GM12892 (cell line): ENCODE measurements at places on chromosomes 6 and 20.

DNA sequence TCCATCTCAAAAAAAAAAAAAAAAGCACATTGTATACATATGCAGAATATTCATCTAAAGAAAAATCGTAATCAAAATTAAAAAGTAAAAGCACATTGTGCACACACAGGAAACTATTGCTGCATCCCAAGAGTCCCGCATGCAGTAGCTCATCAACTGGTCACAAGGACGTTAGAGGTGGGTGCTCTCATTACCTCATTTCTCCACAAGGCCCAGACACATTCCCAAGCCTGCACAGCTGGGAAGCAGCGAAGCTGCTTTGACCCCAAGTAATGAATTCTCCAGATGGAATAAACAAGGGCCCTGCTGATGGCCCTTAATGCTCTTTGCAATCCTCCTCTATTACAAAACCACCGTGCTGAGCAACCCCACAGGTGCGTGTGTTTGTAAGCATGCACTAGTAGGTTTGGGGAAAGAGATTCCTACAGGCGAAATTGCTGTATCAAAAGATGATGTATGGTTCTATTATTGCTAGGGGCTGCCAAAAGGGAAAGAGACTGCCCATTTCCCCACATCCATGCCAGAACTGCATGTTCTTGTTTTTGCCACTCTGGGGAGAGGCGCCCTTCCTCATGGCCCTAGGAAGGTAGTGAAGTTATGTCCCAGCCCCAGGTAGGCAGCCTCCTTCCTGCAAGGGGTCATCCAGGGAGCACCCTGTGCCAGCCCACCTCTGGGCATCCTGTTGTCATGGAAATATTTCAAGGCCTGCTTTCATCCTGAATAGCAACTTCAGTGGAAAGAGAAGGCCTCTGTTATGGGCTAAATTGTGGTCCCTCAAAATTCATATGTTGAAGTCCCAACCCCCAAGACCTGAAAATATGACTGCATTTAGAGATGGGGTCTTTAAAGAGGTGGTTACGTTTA is 34.6 kb upstream of the PTGIS start:
- DNase-seq, result no peak

DNA sequence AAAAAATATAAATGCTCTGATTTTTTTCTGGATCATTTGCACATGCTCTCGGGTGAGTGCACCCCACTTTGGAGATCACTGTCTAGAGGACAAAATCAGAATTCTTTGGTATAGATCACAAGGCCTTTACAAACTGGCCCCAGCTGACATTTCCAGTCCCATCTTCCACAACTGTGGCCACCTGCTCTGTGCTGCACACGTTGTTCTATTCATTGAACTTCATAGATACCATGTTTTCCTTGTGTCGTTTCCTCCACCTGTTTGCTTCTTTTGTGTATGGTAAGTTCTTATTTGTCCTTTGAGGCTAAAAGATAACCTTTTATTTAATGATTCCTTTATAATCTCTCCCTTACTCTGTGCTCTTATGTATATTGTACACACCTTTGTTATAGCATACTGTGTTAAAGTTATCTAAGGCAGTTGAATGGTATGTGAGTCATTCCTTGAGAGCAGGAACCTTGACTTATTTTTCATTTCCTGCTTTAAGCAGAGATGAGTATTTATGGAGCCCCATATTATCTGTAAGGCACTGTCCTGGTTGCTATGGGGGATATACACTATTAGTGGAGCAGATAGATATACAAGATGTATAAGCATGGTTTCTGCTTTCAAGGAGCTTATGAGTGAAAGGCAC is 12.0 kb upstream of the SLC17A5 start:
- DNase-seq, result no peak

- DNase-seq, result peak; percentile 59
These were observed 27.3 kb downstream of the PKIG start for GRCh38 chr20:44609516-44610312.

- no peak for DNase-seq
These were observed 84.5 kb downstream of the PSMG4 start for GRCh38 chr6:3343089-3343883.

- DNase-seq, result no peak
These were observed 108.6 kb downstream of the BANF2 start for GRCh38 chr20:17808357-17808756.

- DNase-seq, result no peak
These were observed 3.1 kb downstream of the B3GALT4 start for GRCh38 chr6:33279971-33280511.

GRCh38 chr20:58706975-58707681 is 14.5 kb downstream of the NPEPL1 start:
- DNase-seq, result no peak

- DNase-seq, result no peak
These were observed 2.2 kb downstream of the HMGA1 start for GRCh38 chr6:34238585-34239499.

GRCh38 chr20:25553819-25554296 is 31.5 kb downstream of the NINL start:
- DNase-seq, result no peak

DNA sequence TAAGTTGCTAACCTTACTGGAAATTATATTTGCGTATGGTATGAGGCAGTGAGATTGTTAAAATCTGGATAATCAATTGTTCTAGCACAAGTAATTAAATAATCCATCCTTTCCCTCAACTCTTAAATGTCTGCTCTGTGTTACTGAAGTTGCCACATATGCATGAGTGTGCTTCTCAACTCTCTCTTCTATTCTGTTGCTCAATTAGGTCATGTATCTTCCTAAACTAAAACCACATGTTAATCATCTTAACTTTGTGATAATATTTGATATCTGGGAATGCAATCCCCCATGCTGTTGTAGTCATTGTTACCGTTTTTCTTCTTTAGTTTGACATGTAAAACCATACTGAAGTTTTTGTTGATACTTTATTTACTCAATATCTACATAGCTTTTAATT is 63.5 kb upstream of the STMND1 start:
- DNase-seq, result no peak

DNA sequence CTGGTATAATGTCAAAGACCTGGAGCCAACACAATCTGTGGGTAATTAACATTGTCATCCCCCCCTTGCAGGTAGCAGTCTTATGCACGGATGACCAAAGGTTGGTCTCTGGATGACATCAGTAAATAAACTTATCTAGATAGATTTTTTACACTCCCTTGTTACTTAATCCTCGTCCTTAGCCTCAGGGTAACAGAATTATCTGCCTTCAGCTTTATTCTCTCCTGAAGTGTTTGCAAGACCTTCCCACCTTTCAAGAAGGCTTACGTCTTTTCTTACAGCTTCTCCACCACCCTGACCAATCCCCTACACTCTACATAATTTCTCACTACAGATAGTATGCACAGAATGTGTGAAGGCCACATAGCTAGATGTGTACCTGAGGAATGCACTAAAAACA is 434.8 kb upstream of the HTR1E start:
- DNase-seq, result no peak

DNA sequence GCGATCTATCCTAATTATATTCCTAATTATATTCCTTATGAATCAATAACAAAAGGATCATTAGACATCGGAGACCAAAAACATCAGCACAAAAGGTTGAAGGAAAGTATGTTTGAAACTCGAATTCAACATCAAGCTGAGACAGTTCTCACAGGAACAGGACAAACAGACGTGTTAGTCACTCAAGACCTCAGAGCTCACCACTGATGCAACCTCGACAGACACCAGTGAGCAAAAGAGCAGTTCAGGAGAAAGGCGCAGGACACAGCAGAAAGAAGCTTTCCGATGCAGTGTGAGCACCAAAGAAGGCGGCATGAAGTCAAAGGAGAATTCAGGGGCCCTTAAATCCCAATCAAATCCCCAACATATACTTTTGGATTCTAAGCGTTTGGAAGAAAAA is 6.3 kb upstream of the RAMACL start:
- DNase-seq, result no peak

- no peak for DNase-seq
These were observed 29.4 kb upstream of the RNF8 start for GRCh38 chr6:37324131-37325033.

GRCh38 chr20:22288957-22289356 is 295.4 kb downstream of the FOXA2 start:
- no peak for DNase-seq

- DNase-seq, result no peak
These were observed 38.8 kb downstream of the ITCH start for GRCh38 chr20:34401741-34402455.

DNA sequence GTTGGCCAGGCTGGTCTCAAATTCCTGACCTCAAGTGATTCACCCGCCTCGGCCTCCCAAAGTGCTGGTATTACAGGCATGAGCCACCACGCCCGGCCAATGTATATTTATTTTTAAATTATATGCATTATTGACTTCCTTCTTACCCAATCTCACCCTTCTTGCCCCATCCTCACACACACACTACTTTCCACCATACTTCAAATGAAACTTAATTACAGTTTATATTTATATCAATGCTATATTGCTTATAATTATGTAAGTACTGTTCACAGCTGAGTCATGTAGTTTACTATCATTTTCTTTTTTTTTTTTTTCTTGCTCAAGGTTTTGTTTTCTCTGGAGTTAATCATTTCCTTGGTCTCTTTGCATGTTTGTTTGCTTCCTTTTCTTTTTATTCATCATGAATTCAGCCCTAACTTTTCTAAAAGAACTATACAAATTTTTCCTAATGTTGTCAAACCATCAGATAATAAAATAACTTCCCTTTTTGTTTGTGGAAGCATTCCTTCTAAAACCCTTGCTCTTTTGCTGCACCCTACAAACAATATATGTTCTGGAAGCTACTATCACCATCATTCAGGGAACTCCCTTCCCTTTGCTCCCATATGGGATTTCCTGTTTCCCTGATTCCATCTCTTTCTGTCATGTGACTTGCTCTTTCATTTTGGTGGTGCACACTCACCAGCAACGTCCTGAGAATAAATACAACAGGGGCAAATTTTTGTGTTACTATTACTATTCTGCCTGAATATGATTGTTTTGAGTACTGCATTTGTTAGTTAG is 201.7 kb upstream of the SASH1 start:
- DNase-seq, result no peak

GRCh38 chr20:56527521-56527920 is 3.0 kb downstream of the FAM209A start:
- no peak for DNase-seq

GRCh38 chr6:62236784-62237183 is 49.2 kb downstream of the KHDRBS2 start:
- DNase-seq, result no peak

DNA sequence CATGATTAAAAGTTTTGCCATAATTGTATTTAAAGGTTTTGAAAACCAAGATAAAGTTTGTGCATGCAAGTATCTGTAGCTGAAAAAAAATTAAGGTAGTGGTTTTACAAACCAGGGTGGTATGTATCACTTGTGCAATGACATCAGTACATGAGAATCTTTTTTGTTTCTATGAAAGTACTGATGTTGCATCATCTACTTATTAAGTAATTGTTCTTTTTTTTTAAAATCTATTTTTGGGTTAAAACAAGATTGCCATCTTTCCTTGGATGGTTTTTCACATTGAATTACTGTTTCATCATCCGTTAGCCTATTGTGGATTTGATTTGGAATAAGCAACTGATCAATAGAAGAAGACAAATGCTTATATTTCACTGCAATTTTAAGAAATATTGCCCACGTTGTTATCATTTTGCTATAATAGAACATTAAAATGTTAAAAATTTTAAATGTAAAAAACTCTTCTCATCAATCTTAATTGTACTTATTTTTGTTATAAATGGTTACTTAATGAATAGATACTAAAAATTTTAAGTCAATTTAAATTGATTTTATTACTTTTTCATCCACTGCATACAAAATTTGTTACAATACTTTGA is 39.8 kb upstream of the TAGAP start:
- no peak for DNase-seq

DNA sequence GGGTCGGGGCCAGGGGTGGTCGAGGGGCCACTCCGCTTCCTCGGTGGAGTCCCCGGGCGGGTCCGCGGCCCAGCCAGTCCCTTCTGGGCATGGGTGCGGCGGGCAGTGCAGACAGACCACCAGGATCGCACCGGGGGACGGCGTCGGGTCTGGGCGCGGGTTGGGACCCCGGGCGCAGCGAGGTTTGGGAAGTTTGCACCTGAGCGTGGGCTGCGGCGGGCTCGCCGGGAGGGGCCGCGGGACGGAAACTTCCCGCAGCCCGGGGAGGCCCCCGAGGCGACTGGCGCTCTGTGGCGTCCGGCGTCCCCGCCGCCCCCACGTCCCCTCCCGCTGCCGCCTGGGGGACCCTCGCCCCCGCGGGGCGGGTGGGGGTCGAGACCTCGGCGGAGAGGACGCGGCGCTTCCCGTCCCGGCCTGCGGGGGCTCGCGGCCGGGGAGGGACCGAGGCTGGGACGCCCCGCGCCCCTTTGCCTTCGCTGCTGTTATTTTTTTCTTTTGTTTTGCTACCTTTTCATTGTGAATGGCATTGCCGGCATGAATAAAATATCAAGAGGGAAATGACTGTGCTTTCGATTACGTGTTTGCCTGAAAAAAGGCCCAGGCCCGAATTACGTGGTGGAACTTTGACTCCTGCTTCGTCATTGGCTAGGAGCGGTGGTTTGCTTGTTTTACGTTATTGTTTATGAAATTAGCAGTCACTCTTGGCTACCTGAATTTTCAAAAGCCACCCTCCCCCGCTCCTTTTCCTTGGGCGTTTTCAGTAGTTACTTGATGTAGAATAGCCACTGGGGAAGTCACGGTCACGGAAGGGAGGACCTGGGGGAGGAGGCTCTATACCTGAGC is 703 bp downstream of the SNX9 start:
- DNase-seq, result peak; percentile 26

GRCh38 chr20:38434301-38434741 is 807 bp downstream of the SNHG17 start:
- no peak for DNase-seq

DNA sequence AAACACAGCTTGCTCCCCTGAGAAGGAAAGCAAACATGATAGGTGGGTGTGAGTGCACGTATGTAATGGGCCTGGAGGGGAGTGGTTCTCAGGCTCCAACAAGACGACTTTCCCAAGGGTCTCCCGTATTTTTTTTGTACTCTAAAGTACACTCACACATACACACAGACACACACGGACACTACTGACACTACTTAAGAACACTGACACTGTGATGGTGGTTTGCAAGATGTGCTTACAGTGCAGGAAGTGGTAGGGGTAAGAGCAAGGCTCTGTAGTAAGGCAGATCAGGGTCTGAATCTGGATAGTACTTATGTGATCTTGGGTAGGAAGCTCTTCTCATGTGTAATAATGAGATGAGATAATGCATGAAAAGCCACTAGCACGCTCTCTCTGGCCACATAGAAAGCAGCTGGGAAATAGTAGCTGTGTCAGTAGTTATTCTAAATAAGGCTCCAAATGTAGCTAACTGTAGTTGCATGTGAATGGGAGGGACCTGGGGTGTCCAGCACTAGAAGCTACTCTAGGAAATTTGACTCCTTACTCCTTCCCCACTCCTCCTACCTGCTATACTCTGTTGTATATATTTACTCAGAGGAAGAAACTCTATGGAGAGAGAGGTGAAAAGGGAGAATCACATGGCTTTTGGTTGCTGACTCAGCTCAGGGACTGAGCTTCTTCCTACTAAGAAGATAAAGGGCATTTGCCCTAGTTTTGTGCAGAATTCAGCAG is 8.4 kb upstream of the ZBTB24 start:
- no peak for DNase-seq
